SHP77 treated with DMSO at 0.1 percent for 48 hours (cell line): ENCODE measurements at places on chromosomes 2 and 18.

DNA sequence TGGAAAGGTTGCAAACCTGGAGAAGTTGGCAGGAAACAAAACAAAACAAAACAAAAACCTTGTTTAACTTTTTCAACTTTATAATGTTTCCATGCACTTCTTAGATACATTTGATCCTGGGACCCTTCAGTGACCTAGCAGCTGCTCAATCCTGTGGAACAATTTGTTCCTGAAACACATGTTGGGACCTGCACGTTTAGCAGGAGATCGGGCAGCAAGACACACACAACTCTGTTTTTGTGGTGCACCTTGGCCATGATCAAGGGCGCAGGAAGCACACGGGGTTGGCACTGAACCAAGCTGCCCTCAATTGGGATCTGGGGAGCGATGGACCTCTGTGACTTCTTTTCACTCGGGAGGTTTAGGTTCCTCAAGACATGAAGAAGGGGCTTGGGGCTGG lies 268.7 kb downstream of the LOXHD1 start:
- no peak for DNase-seq

GRCh38 chr2:149357058-149357457 lies 26.7 kb downstream of the LYPD6 start:
- no peak for DNase-seq

- no peak for DNase-seq
These were observed 465.1 kb downstream of the TGIF1 start for GRCh38 chr18:3914833-3915610.

- peak; percentile 58 for DNase-seq
These were observed 32.2 kb downstream of the QPCT start for GRCh38 chr2:37376421-37377186.

- DNase-seq = no peak
These were observed 42.6 kb downstream of the RALBP1 start for GRCh38 chr18:9517869-9518268.

DNA sequence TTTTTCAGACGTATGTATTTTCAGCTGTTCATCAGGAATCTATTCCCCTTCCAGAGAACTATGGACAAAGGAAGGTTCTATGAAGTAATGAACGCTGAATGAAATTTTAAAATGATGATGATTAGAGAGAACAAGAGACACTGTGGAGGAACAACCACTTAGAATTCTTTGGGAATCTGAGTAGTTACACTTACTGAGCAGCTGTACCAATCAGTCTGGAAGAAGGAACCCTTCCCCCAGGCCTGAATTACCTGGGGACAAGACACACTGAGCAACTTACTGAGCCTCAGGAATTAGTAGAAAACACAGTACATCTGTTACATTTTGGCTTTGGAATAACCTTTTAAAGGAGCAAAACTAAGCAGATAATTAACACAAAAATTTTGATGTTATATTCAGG lies 1.9 kb downstream of the MSTN start:
- no peak for DNase-seq

DNA sequence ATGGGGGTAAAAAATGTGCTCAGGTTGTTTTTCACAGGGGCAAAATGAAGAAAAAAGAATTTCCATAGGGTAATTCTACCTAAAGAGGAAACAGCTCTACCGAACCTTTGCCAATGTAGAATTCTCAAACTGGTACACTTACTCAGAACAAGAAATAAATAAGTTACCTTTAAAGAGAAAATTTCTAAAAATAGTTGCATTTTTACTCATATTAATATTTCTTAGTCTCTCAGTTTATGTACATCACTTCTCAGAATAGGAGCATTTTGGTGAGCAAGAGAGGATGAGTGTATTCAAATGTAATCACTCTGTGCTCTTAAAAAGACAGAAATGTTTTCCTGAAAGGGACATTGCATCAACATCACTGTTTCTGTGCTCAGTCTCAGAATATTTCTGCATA lies 574.7 kb upstream of the SLC8A1 start:
- DNase-seq = no peak

- no peak for DNase-seq
These were observed 109.1 kb downstream of the SMAD2 start for GRCh38 chr18:47821314-47821713.

- no peak for DNase-seq
These were observed 738.4 kb upstream of the ID2 start for GRCh38 chr2:7943446-7943845.

- no peak for DNase-seq
These were observed 98.1 kb upstream of the GALNT5 start for GRCh38 chr2:157159221-157159934.

GRCh38 chr2:12737297-12737696 lies 20.6 kb downstream of the TRIB2 start:
- no peak for DNase-seq

DNA sequence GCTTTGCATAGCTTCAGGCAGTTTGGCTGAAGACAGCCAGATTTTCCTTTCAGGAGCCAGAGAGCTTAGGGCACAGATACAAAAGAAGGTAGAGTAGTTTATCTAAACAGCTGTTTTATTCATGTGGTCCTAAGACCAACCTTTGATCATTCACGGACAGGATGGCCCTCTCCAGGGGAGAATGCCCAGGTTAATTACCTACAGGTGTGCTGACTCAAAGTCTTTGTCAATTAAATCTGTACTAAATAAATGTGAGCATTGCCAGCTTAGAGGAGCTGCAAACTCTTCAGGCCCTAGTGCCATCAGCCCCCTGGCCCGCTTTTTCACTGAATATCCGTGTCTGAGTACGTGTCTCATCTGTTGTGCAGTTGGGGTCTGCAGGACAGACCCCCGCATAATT lies 554.7 kb downstream of the NUP35 start:
- DNase-seq = no peak

- no peak for DNase-seq
These were observed 93.1 kb downstream of the GYPC start for GRCh38 chr2:126748929-126749518.

GRCh38 chr2:53036196-53036595 lies 731.4 kb upstream of the CHAC2 start:
- no peak for DNase-seq

- DNase-seq = no peak
These were observed 127.2 kb upstream of the MAPRE2 start for GRCh38 chr18:34913837-34914661.

DNA sequence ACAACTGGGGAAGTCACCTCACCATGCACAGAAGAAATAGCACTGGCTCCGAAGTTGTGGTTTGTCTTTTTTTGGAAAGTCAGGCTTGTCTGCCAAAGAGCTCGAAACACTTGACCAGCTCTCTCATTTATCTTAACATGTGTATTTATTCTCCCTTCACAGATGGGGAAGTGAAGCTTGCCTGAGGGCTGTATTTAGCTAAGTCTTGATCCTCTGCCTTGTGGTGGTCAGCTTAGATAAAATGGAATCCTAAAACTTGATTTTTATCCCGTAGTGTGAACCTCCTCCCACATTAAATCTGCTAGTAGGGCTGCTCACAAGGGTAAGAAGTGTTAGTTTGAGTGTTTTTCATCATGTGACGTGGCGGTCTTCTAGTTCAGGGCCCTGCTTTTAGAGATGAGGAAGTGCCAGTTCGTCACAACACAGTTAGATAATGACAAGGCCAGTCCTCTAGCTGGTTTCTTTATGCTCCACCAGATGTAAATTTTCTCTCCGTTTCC lies 89.7 kb downstream of the TMEM247 start:
- no peak for DNase-seq

DNA sequence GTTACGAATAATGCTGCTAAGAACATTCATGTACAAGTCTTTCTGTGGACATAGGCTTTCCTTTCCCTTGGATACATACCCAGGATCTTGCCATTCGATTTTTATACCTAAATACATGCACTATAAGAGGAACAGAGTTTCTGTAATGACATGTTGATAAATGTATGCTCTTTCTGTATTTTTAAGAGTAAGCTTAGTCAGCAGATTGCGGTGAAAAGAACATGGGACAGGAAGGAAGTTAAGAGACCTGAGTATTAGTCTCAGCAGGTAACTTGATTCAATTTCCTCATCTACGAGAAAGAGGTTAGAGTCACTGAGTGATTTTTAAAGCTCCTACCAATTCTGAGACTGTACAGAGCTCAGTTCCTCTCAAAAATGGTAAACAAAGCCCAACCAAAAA lies 2.6 kb upstream of the TLK1 start:
- no peak for DNase-seq

- DNase-seq = no peak
These were observed 98.3 kb downstream of the MAPRE2 start for GRCh38 chr18:35139517-35139916.

GRCh38 chr2:215729985-215730620 lies 283.2 kb downstream of the MREG start:
- no peak for DNase-seq

DNA sequence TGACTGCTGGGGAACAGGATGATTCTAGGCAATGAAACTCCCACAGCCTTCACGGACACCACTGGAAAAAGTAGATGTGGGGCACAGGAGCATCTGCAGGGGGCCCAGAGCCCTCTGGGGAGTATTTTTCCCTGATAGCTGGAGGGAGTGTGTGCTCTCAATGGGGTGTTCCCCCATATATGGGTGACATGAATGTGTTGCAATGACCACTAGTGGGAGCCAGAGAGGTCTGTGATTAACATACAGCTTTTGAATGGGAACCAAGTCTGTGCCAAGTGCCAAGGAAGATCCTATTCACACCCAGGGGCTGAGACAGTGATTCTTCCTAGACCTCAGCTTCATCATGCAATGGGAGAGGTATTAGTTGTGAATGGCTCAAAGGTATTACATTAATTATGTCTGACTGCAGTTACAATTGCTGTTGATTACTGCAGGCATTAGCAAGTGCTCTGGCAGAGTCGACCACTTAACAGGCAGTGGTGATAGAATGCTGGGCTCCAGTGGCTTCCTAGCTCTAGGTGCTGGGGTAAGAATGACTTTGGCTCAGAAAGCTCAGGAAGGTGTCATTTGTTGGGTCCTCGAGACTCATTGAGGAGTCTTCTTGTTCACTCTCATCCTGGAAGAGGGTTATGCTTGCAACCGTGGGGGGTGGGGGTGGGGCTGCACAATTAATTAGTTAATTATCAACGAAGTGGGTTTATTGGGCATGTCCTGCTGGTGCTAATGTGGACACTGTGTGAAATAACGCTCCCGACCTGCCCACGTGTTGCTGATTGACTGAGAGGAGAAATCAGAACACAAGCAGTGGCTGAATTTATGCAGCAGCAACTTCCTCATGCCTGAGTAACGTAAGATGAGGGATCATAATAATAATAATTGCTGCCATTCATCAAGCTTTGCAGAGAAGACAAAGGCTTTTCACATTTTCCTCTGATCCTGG lies 194.1 kb downstream of the CLIP4 start:
- DNase-seq = peak; percentile 31

- DNase-seq = no peak
These were observed 68.8 kb upstream of the CD28 start for GRCh38 chr2:203637471-203638167.

DNA sequence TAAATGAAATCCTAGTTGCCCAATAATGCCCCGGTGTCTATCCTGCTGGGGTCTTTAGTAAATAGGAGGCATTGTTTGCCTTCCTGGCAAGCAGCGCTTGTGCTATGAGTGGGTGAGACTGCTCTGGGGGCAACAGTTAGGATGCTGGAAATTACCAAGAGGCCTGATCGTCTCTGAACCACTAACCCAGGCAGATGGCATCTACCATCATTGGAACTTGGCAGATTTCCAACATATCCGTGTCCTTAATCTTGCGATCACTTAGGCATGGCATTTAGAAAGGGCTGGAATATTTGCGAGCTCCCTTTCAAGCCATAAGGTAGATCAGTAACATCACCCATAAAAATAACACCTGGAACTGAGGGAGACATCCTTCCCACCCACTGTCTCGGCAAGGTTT lies 18.8 kb upstream of the SH3RF3 start:
- DNase-seq = no peak

- no peak for DNase-seq
These were observed 543.7 kb downstream of the TRIB2 start for GRCh38 chr2:13260402-13260801.

DNA sequence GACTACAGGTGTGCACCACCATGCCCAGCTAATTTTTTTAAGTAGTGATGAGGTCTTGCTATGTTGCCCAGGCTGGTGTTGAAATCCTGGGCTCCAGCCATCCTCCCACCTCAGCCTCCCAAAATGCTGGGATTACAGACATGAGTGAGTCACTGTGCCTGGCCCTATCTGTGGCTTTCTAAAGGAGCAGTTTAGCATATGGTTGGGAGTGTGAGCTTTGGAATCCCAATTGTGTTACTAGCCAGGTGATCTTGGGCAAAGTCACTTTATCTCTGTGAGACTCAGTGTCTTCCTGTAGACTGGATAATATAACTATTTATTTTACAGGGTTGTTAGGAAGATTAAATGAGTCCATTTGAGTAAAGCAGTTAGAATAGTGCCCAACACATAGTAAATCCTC lies 19.8 kb upstream of the SMAD4 start:
- no peak for DNase-seq

DNA sequence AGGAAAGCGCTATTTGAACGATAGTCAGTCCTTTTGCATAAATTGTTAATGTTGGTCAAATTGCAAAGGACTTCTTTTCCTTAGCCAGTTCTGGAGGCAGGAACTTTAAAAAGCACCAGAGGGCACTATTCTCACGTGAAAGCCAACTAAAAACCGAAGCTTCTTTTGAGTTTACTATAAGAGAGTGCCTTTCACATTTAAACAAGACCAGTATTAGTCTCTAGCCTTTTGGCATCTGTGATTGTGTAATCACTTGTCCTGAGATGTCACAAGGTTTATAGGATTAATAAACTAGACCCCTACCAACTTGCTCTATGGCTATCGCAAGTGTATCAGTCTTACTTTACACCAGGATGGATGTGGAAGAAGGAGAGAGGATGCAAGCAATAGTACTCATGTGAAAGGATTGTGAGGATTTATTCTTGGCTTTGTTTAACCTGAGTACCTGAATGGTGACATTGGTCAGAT lies 14.4 kb upstream of the STAT4 start:
- peak; percentile 41 for DNase-seq

GRCh38 chr2:127015106-127015910 lies 91.6 kb downstream of the BIN1 start:
- DNase-seq = no peak

DNA sequence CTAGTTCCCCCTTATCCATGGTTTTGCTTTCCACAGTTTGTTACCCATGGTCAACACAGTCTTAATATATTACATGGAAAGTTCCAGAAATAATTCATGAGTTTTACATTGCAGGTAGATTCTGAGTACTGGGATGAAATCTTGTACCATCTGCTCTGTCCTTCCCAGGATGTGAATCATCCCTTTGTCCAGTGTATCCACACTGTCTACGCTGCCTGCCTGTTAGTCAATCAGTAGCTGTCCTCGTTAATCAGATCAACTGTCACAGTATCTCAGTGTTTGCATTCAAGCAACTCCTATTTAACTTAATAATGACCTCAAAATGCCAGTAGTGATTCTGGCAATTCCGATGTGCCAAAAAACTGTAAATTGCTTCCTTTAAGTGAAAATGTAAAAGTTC lies 76.3 kb downstream of the DYNC1I2 start:
- DNase-seq = no peak

DNA sequence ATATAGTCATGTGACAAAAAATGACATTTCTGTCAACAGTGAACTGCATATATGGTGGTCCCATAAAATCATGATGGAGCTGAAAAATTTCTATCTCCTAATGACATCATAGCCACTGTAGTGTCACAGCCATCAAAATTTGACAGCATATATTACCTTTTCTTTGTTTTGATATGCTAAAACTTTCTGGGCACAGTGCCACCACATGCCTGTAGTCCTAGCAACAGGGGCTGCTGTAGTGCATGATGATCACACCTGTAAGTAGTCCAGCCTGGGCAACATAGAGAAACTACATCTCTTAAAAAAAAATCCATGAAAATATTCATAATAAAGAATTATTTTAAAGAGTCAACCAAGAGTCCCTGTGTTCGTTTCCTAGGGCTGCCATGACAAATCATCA lies 155.5 kb upstream of the SERTAD2 start:
- no peak for DNase-seq
